ENCODE measurements at places on chromosomes 13 and 19. TPM values are rescaled to one million over a fixed set of nuclear protein-coding genes. Genes with fewer than 3 reads are reported as not detected.

DNA sequence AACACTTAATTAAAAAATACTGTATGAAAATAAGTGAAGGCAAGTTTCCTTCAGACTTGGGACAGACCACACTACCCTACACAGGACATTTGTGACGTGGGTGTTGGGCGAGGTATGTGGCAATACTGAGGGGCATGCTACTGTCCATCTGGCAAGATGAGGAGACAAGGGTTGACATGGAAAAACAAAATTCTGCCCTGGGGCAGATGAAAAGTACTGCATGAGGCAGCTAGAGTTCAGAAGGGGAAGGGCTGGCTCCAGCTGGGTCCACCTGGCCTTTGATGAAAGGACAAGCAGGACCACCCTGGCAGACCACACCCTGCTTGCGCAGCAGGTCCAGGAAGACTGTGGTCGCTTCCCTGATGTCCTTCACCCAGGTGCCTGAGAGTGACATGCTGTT is 43.2 kb downstream of the LATS2 start:
- no peaks in the 10 kb centered on the region for H3K36me3 ChIP-seq
- H3K4me1 ChIP-seq: peaks cover 6% of the 10 kb centered on the region
- no peak for DNase-seq
- no peak overlapping the region for H3K4me3 ChIP-seq
- no peaks in the 10 kb centered on the region for H3K27me3 ChIP-seq

DNA sequence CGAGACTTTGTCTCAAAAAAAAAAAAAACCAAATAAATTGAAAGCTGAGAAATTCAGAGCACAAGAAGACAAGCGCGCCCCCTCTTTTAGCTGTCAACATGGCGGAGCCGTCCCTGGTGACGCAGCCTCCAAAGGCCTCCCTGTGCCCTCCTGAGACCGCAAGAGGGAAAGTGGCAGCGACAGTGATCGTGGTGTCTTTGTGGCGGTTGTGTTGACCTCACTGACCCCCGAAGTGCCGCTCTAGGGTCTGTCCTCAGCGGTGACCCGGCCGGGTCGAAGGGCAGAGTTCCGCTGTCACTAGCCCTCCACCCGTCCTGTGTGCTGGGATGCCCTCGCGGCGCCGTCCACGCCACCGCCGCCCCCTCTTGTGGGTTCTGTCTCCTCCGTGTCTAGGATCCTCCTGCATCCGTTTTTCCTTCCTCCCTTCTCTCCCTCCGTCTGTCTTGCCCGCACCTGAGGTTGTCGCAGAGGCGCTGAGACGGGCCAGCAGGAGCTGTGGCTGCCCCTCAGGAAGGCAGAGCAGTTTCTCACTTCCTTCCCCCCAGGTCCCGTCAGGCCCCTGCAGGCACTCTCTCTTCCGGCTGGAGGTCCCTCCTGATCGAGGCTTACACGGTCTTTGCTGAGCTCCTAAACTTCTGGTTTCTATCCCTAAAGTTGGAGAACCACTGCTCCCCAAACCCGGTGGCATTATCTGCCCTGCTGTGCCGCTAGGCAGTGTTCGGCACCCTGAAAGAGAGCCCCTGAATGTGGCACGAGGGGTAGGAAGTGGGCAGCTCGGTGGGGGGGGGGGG is 7.2 kb downstream of the UHRF1 start:
- H3K36me3 ChIP-seq: peaks cover 14% of the 10 kb centered on the region
- DNase-seq: no peak
- peaks cover 33% of the 10 kb centered on the region for H3K4me1 ChIP-seq
- H3K4me3 ChIP-seq: peak overlapping the region; percentile 60
- no peaks in the 10 kb centered on the region for H3K27me3 ChIP-seq

DNA sequence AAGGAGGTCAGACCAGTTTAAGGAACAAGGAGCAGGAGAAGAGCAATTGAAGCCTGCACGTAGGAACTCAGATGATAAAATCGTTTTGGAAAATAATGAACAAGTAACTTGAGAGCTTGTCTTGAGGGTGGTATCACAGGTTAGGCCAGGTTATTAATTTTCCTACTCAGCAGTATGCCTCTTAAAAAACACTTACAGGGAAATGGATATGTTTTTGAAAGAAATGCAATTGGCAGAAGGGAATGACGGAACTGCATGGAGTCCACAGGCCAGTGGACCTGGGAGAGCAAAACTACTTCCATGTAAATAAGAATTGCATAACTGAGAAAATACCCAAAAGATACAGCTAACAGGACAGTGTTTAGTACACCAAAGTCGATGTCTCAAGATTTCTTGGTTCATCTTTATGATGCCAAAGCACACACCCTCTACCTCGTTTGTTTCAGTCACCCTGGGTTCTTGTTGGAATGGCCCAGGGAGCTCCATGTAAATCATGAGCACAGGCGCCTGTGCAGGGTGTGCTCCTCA is 35.2 kb downstream of the MBNL2 start:
- H3K4me3 ChIP-seq: no peak overlapping the region
- H3K4me1 ChIP-seq: peaks cover 24% of the 10 kb centered on the region
- H3K27me3 ChIP-seq: no peaks in the 10 kb centered on the region
- H3K36me3 ChIP-seq: no peaks in the 10 kb centered on the region

- no peak overlapping the region for H3K4me3 ChIP-seq
- H3K27me3 ChIP-seq: no peaks in the 10 kb centered on the region
- no peak for DNase-seq
- H3K27ac ChIP-seq: no peak overlapping the region
Observed at GRCh38 chr13:80389073-80390038, 48.4 kb upstream of the SPRY2 start.

DNA sequence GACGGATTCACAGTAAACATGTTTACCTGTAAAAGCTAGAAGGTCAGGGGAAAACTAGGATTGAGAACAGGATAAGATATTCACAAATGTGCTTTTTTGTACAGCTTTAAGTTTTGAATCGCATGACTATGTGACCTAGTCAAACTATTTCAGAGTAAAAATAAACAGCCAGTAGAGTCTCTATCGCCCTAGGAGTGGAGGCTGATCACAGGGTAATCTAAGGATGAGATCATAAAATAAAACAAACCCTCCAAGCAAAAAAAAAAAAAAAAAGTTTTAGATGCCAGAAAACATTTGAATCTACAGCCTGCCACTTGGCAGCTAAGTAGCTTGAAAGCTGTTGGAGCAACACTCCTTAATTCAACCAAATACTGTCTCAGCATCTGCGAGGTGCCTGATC is 26.8 kb downstream of the ZNF350 start:
- H3K27ac ChIP-seq: no peak overlapping the region
- H3K4me3 ChIP-seq: no peak overlapping the region
- no peak for DNase-seq
- no peaks in the 10 kb centered on the region for H3K4me1 ChIP-seq
- peaks cover under 1% of the 10 kb centered on the region for H3K36me3 ChIP-seq
- H3K27me3 ChIP-seq: no peaks in the 10 kb centered on the region

DNA sequence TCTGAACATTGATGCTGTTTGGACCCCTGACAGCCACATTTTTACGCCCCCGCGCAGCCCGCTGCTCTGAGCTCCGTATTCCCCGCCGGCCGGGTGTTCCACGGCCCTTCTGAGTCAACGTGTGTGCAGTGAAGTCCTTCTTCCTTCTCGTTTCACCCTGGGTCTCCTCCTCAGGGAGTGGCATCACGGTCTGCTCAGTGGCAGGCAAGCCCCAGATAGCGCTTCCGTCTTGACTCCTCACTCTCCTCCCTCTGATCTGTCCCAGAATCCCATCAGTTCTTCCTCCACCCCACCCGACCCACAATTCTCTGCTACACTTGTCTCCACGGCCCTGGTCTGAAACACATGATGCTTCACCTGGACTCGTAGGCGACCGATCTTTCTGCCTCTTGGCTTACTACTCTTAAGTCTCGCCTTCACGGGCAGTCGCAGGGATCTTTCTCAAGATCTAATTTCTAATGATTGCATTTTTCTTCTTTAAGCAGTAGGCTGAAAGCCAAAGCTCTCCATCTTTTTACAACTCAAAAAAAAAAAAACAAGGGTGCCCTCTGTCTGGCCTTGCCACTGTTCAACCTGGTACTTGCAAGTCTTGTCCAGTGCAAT is 33.9 kb downstream of the CCNE1 start:
- H3K4me1 ChIP-seq: peaks cover 21% of the 10 kb centered on the region
- no peaks in the 10 kb centered on the region for H3K27me3 ChIP-seq
- peak overlapping the region; percentile 90 for H3K4me3 ChIP-seq
- no peaks in the 10 kb centered on the region for H3K36me3 ChIP-seq

DNA sequence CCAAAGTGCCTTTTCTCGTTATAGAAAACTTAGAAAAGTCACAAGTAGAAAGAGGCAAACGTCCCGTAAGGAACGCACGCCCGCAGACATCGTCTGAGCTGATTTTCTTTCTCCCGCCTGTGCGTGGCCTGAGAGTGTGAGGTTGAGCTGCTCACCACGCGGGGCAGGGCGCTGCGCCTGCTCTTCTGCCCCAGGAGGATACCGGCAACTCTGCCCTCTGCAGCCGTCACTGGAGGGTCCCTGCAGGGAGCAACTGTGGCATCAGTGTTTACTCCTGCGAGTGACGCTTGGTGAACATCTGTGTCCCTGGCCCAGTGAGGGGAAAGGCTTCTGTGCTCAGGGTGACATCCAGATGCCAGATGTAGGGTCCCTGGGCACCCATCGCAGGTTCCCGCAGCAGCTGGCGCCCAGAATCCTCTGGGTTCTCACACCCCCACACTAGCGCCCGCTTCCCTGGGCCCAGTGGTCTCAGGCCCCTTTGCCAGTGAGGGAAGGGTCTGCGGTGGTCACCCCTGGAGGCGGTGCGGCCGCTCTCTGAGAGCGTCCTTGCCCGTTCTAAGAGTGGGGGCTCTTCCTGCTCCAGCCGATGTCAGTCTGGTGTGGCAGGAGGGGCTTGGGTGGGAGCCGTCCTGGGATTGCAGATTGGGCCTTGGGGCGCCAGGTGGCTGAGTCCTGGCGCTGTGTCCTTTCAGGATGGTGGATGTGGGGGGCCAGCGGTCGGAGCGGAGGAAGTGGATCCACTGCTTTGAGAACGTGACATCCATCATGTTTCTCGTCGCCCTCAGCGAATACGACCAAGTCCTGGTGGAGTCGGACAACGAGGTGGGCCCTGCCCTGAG is 17.4 kb upstream of the GNA15 start:
- no peaks in the 10 kb centered on the region for H3K27me3 ChIP-seq
- no peaks in the 10 kb centered on the region for H3K4me1 ChIP-seq
- no peaks in the 10 kb centered on the region for H3K36me3 ChIP-seq
- H3K4me3 ChIP-seq: no peak overlapping the region
- DNase-seq: no peak

TJP3 gene
- polyA plus RNA-seq: not detected

DNA sequence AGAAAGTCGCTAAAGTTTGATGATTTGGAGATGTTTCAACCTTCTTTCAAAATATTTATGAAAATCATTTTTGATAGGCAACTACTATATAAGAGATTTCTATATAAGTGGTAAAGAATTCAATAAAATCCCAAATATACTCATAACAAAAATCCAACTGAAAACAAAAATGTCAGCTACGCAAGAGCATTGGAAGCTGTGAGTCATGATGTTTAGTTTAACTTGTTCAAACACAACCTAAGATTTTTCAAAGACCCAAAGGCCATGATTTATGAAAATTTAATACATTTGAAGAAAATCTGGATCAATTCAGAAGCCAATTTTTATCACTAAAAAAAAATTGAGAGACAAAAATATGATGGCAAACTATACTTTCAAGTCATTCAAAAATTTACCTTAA is 226.6 kb downstream of the MZT1 start:
- no peaks in the 10 kb centered on the region for H3K27me3 ChIP-seq
- H3K4me1 ChIP-seq: no peaks in the 10 kb centered on the region
- no peak for DNase-seq
- no peaks in the 10 kb centered on the region for H3K36me3 ChIP-seq
- no peak overlapping the region for H3K27ac ChIP-seq

DNA sequence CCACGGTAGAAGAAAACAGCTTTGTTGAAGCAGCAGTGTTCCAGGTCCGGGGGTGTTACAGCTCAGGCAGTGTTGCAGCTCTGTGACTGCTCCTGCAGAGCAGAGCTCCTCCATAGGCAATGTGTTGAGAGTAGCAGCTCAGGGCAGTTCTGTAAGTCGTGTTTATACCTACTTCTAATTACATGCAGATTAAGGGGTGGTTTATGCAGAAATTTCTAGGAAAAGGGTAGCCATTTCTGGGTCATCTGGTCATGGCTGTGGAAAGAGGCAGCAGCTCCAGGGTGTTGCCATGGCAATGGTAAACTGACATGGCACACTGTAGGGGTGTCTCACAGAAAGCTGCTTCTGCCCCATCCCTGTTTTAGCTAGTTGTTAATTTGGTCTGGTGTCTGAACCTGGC is 316.4 kb downstream of the GPC5 start:
- no peak overlapping the region for H3K4me3 ChIP-seq
- no peaks in the 10 kb centered on the region for H3K27me3 ChIP-seq
- H3K36me3 ChIP-seq: no peaks in the 10 kb centered on the region
- no peaks in the 10 kb centered on the region for H3K4me1 ChIP-seq
- no peak for DNase-seq

DNA sequence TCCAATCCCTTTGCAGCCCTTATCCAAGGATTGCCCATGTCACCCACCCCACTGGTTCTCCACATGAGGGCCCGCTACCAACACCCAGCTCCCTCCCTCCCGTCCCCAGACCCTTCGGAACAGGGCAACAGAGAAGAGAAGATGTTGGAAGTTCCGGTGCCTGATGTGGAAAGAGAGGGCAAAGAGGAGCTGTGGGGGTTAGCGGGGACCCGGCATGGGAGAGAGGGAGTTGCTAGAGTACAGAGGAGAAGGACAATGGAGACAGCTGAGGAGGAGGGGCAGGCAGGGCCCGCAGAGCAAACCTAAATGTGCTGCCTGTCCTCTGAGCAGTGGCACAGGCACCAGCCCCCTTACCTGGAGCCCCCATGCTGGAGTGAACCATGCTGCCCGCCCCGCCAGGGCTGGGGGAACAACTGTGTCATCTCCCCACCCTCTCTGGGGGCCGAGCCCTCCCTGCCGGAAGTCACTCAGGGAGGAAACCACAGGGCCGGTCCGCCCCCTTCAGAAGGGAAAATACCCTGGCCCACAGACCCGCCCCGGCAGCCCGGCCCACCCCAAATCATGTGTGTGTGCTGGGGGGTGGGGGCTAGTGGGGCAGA is at the start of gene POU2F2:
Gene POU2F2 (minus strand): TSS at position 417 of the 599 bp plus-strand sequence. CDS start 35 bp downstream, at position 382.
- peak within 1 kb of the TSS; percentile 99 for H3K4me3 ChIP-seq
- peaks cover 36% of the 10 kb centered on the region for H3K4me1 ChIP-seq
- no peaks in the 10 kb centered on the region for H3K27me3 ChIP-seq

DNA sequence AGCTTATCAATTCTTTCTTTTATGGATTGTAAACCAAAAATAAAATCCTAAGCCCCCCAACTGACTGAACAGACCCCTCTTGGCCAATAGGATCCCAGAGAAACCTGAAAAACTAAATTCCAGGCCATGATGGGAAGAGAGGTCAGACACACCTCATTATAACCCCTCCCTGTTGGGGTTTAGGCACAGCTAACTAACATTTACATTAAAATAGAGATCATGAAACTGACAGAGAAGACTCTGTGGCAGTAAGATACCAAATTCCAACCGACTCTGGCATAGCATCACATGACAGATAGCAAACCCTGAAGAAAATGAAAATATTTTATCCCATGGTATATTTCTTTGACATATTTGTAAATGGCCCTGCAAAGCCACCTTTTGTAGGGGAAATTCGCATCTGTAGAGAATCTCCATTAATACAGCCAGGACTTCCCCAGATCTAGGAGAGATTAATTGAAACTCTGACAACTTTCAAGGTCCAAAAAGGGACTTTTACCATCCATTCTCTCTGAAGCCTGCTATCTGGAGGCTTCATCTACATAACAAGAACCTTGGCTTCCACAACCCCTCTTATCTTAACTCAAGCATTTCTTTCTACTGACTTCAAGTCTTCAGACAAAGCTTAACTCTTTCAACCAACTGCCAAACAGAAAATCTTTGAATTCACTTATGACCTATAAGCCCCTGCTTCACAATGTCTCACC is 27.1 kb upstream of the GAS6 start:
- no peak overlapping the region for H3K4me3 ChIP-seq
- DNase-seq: no peak
- H3K36me3 ChIP-seq: no peaks in the 10 kb centered on the region
- no peak overlapping the region for H3K27ac ChIP-seq
- H3K4me1 ChIP-seq: no peaks in the 10 kb centered on the region
- H3K27me3 ChIP-seq: 0 out of 2 replicates have a peak, but pooled peaks cover 5% of the 10 kb centered on the region

All from GM12878 (cell line).